WERI-Rb-1 (cell line): ENCODE measurements at places on chromosomes 5 and 9.

DNA sequence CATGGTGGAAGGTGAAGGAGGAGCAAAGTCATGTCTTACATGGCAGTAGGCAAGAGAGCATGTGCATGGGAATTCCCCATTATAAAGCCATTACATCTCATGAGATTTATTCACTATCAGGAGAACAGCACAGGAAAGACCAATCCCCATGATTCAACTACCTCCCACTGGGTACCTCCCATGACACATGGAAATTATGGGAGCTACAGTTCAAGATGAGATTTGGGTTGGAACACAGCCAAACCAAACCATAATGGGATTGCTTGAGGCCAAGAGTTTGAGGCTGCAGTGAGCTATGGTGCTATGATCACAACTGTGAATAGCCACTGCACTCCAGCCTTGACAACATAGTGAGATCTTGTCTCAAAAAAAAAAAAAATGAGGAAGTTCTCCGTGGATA, 581.8 kb downstream of the TAF11L14 start:
- no peak for DNase-seq

- DNase-seq: peak; percentile 27
Measured at GRCh38 chr5:74251141-74252035, 389.1 kb downstream of the ENC1 start.

DNA sequence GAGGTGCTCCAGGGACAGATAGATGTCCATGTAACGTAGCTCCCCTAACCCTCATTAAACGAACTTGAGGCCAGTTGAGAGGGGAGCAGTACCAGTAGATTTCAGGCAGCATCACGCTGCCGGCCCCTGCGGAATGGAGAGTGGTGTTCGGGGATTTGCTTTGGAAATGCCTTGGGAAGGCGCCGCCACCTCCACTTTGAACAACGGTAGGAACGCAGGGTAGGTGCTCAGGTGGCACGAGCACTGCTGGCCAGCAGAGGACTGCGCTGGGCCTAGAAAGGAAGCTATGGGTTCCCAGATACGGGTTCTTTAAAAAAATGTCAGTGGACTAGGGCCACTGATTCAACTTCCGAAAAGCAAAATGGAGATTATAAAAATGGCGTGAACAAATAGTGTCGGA, 271.8 kb downstream of the FANCC start:
- no peak for DNase-seq

- peak; percentile 64 for DNase-seq
Measured at GRCh38 chr9:98765256-98765655, 31.1 kb downstream of the ANKS6 start.

DNA sequence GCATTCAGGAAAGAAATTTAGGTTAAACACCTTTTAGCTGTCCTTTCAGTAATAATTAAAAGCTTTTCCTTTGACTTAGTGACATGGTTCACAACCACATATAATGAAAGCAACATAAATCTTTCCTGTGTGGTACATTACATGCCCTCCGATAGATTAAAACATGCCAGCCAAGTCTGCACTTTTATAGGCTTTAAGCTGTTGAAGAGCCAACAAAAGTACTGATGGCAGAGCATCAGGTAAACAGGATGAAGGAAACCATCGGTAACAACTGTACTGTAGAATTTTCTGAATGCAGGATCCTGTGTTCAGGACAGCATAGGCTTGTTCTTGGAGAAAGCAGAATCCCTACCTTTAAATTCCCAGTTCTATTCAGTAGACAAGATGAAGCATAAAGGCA, 226.6 kb downstream of the MLLT3 start:
- DNase-seq: no peak

GRCh38 chr9:34589636-34590380, at the start of gene CNTFR:
CNTFR (minus strand) TSS chr9:34589724; CDS start chr9:34568981, 20,743 bp downstream.
- DNase-seq: peak; percentile 80

DNA sequence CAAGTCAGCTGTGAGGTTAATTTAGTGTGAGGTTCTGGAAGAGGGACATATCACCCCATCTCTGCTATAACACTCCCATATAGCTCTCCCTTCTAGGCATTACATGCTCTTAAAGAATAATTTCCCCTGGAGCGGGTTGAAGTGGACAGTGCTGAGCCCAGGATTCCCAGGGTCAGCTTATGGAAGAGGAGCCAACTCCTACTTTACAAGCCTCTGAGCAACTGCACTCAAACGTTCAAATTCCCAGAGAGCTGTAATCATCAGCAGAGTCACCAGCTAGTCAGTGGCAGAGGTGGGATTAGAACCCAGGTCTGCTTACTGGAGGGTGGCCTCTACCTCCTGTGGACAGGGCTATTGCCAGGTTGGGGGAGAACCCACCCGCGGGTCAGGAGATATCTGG, 1.4 kb downstream of the NEURL1B start:
- DNase-seq: no peak

DNA sequence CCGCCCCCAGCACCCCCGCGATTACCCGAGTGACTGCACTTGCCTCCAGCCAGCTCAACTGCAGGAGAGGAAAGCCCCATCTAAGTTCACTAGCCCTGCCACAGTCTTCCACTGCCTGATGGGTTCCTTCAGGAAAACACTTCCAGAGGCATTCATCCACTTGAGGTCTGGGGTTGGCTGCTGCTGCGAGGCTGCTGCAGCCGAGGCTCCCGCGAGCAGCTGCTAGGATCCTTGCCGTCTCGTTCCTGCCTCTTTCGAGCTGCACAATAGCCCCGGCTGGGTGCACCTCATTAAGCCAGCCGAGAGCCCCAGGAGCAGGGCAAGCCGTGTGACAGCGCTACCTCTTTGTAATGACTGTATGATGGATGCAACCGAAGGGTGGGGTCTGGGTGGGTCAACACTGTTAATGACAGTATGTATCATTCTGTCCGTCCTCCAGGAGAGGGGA, 24.2 kb upstream of the ELAVL2 start:
- peak; percentile 46 for DNase-seq

DNA sequence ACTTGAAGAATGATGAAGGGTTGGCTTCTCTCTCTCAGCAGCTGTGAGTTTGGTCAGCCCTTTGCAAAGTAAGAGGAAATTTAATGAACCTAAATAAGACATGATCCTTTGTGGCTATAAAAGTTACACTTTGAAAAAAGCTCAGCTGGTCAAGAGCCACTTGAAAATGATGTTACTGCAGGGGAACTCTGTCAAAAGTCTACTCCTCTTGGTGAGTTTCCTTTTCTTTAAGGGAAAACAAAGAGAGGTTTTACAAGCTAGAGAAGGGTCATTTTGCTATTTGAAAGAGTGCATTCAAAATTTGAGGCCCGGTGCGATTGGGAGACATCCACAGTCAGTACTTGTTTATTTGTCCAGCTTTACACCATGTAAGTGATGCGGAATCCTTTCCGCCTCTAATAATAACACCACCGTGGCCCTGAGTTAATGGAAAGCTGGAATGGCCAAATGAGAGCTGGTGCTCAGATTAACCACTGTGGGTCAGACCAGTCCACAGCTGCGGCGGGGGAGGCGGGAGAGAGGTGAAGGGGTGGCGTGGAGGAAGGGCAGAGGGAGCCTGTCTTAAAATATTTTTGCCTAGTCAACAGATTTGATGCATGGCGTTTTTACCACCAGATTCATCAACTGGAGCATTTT, 404.0 kb downstream of the TLE4 start:
- DNase-seq: peak; percentile 73

GRCh38 chr5:149228618-149229297, 42.9 kb upstream of the AFAP1L1 start:
- DNase-seq: no peak

DNA sequence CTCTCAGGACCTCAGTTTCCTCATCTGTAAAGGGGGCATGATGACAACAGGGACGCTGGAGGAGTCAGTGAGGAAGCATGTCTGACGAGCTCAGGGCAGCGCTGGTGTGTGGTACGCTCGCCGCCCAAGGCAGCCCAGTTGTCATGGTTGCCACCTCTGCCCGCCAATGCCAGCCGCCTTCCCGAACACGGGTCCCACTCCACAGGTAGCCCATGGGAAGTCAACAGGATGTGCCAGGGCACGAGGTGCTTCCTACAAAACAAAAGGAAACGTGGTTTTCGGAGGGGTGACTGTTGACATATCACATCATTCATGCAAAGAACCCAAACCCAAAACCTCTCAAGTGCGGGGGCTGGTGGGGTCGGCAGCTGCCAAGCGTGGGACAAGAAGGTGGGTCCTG, 58.1 kb downstream of the NEK6 start:
- DNase-seq: no peak

DNA sequence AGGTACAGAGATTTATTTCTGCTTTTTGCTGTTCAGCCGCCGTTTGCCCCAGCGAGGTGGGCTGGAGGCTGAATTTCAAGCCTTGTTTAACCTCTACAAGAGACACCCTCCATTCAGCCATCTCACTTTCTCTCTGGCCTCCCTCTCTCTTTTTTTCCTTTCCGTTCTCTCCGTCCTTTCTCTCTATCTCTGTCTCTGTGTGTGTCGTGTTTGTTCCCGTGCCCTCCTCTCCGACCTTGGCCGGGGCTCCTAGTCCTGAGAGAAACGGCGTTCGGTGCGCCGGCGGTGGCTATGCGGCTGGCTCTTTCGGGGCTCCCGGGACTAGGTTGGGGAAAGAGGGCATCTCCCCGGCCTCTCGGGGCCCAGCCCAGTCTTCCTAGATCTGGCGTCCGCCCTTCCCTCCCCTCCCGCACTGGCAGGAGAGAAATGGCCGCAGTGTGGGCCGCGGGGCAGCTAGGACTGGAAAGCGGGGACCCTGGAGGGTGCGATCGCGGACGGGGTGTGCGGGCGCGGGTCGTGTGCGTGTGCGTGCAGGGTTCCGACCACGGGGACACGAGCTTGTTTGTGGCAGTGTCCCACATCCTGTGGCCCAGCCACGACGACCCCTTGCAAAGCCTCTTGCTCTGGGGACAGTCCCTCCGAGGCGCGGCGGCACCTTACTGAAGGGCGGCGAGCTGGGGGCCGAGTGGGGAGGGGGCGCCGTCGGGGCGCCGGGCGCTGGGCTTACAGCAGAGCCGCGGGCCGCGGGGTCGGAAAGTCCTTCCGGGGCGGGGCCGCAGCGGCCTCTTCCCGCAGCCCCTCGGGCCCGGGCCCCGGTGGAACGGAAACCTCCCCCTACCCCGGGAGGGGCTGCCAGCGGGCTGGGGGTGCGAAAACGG, 5.7 kb downstream of the LHX2 start:
- DNase-seq: no peak

DNA sequence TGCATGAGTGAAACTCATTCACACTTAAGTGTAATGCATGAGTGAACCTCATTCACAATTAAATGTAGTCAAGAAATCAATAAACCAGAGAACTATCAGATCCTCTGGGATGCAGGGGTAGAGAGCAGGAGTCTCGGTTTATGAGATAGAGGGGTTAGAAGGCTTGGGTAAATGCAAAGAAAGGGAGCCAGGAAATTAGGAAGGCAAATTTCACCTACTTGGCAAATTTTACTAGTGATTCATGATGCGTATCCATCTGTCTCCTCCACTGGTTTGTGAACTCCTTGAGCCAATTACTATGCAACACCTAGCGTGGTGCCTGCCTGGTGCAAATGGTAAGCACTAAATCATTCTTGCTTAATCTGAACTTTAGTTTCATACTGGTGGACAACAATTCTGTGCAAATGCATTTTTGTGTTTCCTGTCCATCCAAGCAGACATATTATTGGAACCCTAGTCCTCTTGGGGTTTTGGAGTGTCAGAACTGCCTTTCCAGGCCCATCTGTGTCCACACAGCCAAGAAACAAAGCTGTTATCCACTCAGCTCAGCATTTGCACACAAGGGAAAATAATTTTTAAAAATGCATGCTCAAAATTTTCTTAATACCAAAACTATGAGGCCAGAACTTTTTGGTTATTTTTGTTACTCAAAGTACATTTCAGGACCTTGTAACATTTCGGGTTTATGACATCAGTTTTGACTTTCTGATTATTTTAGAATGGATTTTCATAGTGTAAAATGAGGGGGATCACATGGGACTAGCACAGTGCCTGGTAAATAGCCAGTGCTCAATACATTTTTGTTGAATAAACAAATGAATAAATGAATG, 5.2 kb downstream of the HAPLN1 start:
- DNase-seq: no peak

GRCh38 chr9:80498001-80498555, 926.3 kb downstream of the TLE4 start:
- DNase-seq: no peak

GRCh38 chr5:117588611-117589010, 1014.0 kb upstream of the SEMA6A start:
- DNase-seq: no peak

DNA sequence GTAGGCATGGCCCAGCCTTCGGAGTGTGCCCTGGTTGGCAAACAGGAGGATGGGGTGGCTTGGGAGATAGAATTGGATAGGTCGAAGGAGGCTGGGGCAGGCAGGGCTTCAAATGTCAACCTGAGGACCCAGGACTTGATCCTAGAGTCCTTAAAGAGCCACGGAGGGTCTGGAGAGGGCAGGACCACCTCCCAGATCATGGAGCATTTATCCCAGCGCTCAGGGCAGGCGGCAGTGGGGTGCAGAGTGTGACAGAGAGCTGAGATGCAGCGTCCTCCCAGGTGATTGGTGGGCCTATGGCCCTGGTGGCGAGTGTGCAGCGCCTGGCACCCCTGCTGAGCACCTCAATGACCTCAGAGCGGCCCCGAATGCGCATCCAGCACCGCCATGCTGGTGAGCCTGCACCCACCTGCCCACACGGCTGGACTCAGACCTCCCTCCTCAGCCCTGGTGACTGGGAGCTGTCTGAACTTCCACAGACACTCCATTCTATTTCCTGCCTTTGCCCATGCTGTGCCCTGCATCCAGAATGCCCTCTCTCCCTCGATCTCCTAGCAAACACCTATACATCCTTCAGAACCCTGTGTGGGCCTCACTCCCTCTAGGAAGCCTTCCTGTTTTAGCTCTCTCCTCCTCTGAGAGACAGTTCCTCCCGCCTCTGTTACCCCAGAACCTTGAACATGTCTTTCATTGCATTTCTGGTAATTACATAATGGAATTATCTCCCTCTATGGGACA, 6.3 kb downstream of the ADGRD2 start:
- no peak for DNase-seq

GRCh38 chr5:38338455-38338854, 80.1 kb downstream of the EGFLAM start:
- no peak for DNase-seq

GRCh38 chr5:171413153-171413910, 6.1 kb upstream of the FGF18 start:
- DNase-seq: no peak

DNA sequence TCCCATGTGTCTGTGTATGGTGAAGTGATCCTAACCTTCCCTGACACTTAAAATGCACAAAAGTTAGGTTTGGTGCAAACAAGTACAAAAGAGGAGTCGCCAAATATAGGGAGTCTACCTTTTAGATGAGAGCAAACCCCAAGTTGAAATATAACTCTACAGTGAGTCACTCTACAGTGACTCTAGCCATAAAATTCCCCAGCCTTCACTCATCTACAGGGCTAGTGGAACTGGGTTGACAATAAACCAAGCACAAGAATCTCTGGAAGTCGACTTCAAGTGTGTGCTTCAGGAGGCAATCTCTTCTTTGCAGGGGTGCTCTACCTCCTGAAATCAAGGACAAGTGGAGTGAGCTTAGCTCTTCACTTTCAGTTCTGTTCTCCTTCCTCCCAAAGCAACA, 3.3 kb downstream of the SHISAL2B start:
- no peak for DNase-seq

GRCh38 chr5:170348137-170348633, 41.0 kb downstream of the KCNMB1 start:
- no peak for DNase-seq

GRCh38 chr5:132019337-132019736, 7.9 kb upstream of the ACSL6 start:
- DNase-seq: no peak
